ENCODE measurements at places on chromosomes 1 and 21.

DNA sequence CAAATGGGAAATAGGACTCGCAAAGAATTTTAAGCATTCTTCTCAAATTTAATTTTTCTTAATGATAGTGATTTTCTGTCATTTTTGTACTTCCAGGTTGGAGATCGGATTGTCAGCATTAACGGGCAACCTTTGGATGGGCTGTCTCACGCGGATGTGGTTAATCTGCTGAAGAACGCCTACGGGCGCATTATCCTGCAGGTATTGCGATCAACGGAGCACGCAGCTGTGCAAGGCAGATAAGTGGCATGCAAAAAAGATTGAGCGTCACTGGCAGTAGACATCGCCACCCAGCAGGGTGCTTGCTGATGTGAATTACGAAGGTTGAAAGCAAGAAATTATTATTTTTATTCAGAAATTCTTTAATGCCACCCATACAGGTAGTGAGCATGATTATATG lies 65.9 kb upstream of the L1TD1 start:
- no peak for DNase-seq

DNA sequence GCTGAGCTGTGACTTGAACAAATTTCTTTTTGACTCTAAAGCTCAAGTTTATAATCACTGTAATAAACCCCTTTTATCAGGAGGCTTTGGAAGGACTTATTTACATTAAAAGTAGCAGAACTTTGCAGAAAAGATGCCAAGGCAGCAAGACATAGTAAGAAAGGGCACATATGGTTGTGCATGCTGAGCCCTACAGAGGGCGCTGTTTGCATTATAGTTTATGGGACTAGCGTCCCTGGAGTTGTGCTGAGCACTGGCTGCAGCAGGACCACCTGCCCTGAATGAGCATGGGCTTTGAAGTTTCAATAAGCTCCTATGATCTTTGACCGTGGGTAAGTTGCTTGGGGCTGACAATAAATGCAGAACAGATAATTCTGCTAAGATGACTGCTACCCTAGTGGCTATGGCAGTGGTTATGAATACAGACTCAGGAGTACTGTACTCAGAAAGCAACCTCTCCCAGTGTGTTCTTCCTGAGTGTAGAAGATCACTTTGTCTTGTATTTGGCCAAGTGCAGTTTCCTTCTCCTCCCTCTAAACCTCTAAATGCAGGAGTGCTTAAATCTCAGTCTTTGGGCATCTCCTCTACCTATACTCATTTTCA lies 45.4 kb upstream of the USP1 start:
- DNase-seq, result no peak

GRCh38 chr1:175307160-175307559 lies 114.6 kb upstream of the KIAA0040 start:
- DNase-seq, result no peak

GRCh38 chr1:233482388-233482787 lies 131.5 kb upstream of the KCNK1 start:
- DNase-seq, result no peak

DNA sequence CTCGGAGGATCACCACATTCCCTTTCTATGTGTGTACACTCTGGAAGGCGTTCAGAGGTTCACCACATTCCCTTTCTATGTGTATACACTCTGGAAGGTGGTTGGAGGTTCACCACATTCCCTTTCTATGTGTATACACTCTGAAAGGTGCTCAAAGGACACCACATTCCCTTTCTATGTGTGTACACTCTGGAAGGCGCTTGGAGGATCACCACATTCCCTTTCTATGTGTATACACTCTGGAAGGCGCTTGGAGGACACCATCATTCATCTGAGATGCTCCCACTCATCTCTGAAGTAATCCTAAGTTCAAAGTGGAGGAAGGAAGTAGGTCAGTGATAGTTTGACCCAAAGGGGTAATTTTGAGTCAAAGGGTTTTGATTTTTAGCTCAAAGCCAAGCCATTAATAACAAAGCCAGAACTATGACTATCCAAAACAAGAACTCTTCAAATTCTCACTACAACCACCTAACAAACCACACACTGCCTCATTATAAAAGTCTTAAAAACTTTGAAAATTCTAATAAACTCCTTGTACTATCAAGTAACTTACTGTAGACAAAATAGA lies 32.9 kb downstream of the NRIP1 start:
- DNase-seq, result no peak

DNA sequence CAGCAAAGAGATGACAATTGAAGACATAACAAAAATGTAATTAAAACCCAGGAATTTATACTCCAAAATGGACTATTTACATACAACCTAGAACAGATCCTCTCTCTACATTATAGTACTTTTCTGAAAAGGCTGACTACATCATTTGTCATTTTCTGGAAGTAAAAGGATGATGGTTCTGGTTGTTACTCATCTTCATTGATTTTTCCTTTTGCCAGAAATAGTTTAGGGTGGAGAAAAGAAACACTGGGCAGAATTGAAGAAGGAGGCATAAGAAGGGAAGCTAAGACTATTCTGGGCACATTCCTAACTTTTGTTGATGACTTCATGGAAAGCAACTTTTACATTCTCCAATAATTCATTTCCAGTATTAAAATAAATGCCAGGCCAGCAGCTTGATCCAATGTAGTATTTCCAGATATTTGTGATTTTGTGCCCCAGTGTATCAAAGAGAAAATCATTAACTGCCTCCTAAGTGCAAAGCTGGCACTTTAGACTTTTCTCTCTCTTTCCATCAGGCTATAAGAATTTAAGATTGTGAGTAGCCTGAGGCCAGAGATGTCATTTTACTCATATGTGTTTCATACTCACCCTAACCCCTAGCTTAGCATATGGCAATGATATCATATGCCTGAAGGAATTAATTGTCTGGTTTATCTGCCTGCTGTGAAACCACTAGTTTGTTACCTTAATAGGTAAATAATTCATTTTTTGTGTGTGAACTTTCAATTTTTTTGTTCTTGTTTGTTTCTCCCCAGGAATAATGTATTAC lies 369.5 kb upstream of the LYPLAL1 start:
- no peak for DNase-seq

- no peak for DNase-seq
Observed at GRCh38 chr1:171433451-171433850, 51.9 kb upstream of the PRRC2C start.

GRCh38 chr1:59814901-59815825 lies at the start of gene HOOK1:
Gene HOOK1 (plus strand): TSS chr1:59814949. CDS start chr1:59815118, 169 bp downstream.
- DNase-seq, result no peak

DNA sequence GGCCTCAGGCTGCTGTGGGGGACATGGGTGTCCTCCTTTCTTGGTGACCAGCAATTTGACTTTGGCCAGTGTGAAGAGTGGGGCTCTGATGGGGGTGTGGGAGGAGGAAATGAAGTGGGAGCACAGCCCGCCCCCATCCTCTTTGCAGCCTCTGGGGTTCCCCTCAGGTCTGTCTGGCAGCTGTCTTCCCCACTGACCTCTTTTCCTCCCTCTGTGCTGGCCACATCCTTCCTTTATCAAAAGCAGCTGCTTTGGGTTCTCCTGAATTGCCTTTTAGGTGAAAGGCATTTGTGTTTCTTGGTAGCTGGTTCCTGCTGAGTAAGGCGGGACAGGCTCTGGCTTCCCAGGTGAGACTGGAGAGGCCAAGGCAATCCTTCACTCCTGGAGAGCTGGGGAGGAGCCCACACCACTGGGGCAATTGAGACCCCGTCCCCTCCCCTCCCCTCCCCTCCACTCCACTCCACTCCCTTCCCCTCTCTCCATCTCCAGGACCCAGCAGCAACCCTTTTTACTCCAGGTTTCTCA lies 24.9 kb downstream of the PCAT6 start:
- no peak for DNase-seq

DNA sequence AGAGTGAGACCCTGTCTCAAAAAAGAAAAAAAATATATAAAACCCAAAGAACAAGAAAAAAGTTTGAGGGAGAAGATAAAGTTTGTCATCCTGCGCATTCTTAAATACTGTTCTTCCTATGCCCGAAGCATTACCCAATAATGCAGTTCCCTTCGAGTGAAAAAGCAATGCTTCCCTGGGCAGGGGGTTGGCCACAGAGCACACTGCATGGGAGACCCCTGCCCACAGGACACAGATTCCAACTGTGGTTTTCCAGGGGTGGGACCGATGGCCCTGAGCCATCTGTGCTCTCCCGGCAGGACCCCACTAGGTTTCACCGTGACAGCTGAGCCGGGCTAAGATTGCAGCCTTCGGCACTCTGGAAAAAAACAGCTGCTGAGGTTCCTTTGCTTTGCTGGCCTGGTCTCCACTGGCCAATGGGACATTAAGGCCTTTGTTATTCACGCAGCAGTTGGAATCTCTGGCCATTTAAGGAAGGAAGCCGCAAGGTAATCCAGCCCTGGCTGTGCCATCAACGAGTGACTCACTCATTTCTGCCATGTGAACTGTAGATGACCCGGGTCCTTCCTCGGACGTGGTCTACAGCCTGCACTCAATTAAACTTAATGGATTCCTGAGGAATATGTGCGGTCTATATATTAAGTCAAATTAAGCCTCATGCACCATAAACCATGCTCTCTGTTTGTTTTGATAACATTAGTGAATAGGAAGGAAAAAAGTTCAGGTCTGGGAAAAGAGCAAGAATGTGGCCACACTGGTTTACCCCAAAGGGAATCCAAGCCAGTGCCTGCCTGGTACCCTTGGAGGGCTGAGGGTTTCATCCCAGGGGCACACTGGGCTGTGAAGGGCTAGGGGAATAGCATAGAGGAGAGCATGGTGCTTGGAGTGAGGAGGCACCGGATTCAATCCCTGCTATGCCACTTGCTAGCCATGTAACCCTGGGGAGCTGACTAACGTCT lies 163.2 kb downstream of the ZBTB18 start:
- no peak for DNase-seq

DNA sequence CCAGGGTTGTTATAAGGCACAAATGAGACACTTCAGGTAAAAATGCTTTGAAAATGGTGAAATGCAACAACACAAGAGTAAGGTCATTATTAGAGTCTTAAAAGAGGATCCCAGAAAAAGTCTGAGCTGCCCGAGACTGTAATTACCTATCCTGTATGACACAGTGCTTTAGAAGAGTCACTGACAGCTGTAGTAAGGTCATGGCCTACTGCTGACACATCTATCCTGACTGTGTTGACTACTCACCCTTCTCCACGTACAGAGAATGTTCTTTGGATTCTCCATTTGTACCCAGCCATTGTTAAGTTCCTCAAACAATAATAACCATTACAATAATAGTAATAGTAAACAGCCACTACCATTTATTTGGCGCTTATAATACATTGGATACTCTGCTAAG lies 104.4 kb downstream of the CACHD1 start:
- no peak for DNase-seq

GRCh38 chr1:60825593-60825992 lies 256.8 kb upstream of the NFIA start:
- no peak for DNase-seq

DNA sequence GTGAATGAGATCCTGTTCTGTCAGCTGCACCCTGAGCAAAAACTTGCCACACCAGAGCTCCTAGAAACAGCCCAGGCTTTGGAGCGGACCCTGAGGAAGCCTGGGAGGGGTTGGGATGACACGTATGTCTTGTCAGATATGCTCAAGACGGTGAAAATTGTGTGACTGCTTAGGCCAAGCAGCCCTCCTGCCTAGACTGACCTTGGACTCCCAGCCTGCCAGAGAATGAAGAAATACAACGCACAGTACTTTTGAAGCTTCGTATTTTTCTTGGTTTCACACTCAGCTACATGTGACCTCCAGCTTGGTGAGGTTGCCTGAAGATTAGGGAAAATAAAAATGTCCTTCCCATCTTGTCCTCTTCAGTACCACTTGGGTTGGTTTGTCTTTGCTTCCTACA lies 15.1 kb downstream of the METTL13 start:
- DNase-seq, result no peak

All from stimulated activated CD8-positive, alpha-beta memory T cell treated with anti-CD3 and anti-CD28 coated beads, Interleukin-2, amount 100 ng/mL, for 1 hour (primary cell).